ENCODE measurements at places on chromosomes 13 and 19. TPM values are rescaled to one million over a fixed set of nuclear protein-coding genes. Genes with fewer than 3 reads are reported as not detected.

The CYP2A7 gene
- 0.19 TPM for polyA plus RNA-seq

The ATP8B3 gene
- polyA plus RNA-seq: 1.2 TPM

The CCDC70 gene
- polyA plus RNA-seq: not detected

The WDR87 gene
- 0.01 TPM for polyA plus RNA-seq

The METTL21C gene
- polyA plus RNA-seq: not detected

The ZNF440 gene
- polyA plus RNA-seq: 25.4 TPM

The PGLYRP2 gene
- polyA plus RNA-seq: not detected

DNA sequence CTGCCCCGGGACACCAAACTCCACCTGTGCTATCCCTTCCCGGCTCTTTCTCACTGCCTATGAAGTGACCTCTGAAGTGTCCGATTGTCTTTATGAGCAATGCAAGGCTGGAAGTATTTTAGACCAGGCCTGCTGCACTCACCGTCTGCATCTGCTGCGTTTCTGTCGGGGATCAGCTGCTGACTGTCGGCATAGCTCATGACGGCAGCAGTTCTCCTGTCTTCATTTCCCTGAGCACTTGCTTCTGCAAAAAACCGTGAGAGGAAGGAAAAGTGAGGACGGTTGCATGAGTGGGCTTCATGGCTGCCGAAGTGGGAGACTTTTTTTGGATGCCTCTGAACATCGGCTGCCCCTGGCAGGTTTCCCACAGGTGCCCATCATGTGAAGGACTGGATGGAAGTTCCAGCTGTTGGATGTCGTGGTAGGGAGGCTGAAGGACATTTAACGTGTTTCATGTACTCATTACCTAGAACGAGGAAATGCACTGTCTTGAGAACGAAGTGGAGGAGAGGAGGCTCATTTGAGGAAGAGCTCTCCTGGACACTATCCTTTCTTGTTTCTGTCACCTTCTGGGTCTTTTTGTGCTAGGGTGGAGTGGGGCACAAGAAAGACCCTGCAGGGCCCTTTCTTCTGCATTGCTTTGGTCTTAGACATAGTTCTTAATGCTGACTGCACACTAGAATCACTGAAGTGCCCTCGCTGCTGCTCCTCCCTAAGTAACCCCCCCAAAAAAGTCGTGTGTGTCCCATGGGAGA, 94.7 kb downstream of the RNASEH2B start:
- no peak for DNase-seq

DNA sequence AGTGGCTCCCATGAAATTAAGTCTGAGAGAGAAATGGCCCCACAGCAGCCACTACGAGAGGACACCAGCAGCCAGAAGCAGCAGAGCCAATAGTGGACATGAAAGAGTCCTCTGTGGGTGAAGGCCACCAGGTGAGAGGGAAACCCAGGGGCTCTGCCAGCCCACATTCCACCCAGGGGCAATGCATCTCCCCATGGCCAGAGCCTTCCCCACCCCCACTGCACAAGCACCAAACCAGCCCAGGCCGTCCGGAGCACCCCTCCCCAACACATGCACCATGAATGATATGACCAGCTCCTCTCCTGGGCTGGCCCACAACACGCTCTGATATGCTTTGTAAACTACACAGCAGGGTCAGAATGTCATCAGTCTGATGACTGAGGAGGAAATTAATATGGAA, 66.9 kb downstream of the TSHZ3 start:
- no peak for DNase-seq

DNA sequence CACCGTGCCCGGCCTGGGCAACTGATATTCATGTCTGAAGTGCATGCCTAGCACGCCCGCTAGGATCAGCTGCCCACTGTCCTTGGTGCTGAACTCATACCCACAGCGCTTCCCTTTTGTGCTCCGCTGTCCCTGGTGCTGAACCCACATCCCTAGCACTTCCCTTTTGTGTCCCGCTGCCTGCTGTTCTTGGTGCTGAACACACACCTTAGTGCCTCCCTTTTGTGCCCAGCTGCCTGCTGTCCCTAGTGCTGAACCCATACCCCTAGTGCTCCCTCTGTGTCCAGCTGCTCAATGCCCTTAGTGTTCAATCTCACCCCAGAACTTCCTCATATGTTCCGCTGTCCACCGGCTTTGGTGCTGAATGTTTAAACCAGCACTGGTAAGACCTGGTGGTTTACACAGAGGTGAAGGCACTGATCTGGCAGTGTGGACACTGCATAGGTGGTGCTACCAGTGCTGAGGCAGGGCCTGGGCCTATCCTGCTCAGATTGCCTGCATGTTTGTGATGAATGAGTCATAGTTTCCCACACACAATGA, 26.3 kb upstream of the SIGLEC11 start:
- DNase-seq: peak; percentile 90

DNA sequence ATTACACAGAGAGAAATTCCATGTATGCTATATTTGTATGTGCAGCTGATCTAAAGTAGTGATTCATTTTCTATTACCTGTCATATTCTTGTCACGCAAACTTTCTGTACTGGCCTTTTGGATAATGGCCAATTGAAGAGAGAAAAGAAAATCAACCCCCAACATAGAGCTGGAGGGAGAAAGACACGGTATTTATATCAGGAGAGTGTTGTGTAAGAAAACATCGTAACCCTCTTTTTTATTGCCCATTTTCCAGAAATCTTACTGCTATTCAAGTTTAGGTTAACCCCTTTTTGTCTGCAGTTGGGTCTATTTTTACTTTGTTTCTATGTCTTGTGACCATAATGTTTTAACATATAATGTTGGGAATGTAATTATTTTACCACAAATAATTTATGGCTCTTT, 27.9 kb downstream of the DGKH start:
- peak; percentile 11 for DNase-seq

DNA sequence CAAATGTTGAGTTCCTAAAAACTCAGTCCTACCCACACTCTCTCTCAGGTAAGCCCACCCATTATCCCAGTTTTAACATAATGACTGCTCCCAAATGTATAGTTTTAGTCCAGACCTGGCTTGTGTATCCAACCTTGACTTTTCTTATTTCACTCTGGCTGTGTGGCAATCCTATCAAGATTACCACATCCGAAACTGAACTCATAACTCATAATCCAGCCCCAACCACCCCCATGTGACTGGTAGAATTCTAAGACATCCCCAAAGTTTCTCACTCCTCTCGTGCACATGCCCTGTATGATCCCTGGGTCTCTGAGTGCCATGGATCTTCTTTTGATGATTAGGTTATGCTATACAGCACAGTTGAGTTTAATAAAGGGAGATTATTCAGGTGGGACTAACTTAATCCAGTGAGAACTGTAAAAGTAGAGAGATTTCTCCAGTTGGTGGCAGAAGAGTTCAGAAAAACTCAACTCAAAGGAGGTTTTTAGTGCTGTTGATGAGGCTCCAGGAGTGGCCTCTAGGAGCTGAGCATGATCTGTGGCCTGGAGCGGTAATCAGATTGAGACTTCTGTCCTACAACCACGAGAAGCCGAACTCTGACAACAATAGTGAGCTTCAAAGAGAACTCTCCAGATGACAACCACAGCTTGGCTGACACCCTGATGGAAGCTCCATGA, 413.4 kb downstream of the ZNF536 start:
- DNase-seq: no peak

GRCh38 chr19:18401580-18402112, 4.2 kb upstream of the LRRC25 start:
- DNase-seq: no peak

DNA sequence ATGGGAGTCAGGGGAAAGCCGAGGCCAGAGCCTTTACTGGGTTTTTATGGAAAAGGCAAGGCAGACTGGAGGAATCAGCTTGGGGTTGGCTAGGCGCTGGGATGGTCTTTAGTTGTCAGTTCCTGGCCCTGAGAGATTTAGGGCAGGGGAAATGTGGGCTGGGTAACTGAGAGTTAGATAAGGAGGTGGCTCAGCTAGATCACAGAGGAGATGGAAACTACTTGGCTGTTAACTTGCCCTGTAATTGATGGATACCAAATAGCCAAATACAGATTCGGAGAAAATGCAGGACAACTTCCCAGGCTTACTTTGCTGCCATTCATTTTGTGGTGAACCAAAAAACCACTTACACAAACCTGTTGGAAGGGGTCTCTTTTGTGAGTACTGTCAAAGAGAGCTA, 54.0 kb downstream of the LRCH1 start:
- DNase-seq: no peak

- no peak for DNase-seq
These were observed 8.5 kb upstream of the ZNF83 start for GRCh38 chr19:52646571-52647217.

GRCh38 chr19:4641132-4641531, 1.8 kb downstream of the TNFAIP8L1 start:
- DNase-seq: no peak

DNA sequence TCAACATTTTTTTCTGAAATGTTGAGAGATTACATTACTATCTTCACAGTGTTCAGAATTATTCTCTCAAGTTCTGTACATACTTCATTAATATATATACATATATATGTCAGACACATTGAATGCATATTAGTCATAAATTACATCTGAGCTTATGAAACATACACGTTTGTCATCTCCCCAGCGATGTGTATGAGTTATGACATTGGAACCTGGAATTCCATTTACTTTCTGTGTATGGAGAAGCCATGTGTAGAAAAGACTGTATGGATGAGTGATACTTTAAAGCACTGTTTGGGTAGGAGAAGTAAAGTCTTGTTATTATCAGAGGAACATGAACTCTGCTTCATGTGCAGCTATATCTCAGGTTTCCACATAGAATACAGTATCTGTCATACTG, 167.2 kb downstream of the FGF14 start:
- DNase-seq: no peak

Data from right lung (tissue), 10 donors.